ENCODE measurements at places on chromosomes 16 and 17.
A peak's percentile ranks its signal among the peaks of the same experiment; 100 is the strongest.

DNA sequence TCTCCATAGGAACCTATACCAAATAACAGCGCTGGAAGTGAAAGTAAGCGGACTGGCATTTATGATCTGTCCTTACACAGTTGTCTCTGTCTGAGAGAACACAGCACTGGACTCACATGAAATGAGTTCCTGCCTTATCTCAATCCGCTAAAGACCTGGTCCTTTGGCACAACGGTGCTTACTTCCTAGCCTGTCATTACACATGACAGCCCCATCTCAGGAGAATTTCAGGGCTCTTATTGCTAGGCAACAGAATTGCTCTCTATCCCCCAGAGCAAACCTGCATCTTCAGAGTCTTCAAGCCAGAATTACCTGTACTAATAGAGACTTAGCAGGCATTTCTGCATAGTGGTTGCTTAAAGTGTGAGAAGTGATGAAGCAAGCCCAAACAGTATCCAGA, 4.3 kb downstream of the KCNJ2 start:
- DNase-seq, result no peak

- DNase-seq, result no peak
Measured at GRCh38 chr17:17493249-17493985, 2.8 kb downstream of the RASD1 start.

- peak; percentile 72 for DNase-seq
Measured at GRCh38 chr17:39462631-39463375, 1.5 kb downstream of the CDK12 start.

- DNase-seq, result peak; percentile 9
Measured at GRCh38 chr16:24858219-24859041, 12.7 kb downstream of the SLC5A11 start.

GRCh38 chr16:77919761-77920415, 102.5 kb upstream of the CLEC3A start:
- no peak for DNase-seq

DNA sequence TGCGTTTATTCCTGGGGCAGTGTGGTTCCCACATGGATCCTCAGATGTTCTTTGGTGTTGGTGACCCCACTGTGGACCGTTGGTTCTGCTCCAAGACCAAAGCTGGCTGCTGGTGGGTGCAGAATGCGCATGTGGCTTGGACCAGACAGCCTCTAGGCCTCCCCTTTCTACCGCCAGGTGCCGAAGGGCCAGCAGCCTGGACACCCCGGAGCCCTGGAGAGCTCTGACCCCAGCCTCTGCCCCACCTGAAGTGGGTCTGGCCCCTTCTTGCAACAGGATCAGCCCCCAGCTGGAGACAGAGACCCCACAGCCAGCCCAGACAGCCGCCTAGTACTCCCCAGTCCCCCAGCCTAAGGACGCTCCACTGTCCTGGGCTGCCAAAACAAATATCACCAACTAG, 18.4 kb downstream of the NPTX1 start:
- no peak for DNase-seq

DNA sequence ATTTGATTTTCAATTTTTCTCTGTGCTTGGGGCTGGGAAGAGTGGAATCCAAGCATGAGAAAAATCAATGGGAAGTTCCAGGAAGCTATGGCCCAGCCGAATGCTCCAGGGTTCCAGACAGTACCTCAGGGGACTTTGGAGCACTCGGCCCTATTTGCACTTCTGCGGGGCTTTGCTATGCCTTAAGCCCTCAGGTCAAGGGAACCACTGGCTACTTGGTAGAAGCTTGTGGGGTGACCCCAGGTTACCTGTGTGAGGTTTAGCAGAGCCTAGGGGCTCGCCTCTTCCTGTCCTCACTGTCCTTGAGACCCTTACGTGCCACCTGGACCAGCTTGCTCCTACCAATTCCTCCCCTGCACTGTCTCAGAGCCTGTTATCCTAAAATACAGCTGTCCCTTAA, 121.3 kb downstream of the MGAT5B start:
- no peak for DNase-seq

GRCh38 chr16:2769100-2769529, 8.0 kb downstream of the ELOB start:
- no peak for DNase-seq

GRCh38 chr16:50802000-50802399, 60.1 kb downstream of the CYLD start:
- DNase-seq, result no peak

GRCh38 chr16:1963806-1964505, 670 bp downstream of the RPS2 start:
- peak; percentile 44 for DNase-seq

- no peak for DNase-seq
Measured at GRCh38 chr17:33125552-33125950, 133.9 kb downstream of the SPACA3 start.

DNA sequence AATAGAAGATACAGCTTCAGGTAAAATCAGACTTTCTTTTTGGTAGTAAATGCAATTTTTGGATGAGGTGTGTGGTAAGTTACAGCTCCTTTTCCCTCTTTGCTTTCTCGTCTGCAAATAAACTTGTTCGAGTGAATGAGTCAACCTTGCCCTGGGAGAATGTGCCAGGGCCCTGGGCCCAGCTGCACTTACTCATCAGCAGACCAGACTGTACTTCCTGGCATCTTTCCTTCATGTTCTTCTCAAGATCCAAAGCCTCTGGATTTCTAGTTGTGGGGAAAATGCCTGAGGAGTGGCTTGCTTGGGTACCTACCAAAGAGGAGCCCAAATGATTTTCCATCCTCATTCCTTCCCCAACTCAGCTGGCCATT, 5.4 kb upstream of the G6PC1 start:
- DNase-seq, result no peak

DNA sequence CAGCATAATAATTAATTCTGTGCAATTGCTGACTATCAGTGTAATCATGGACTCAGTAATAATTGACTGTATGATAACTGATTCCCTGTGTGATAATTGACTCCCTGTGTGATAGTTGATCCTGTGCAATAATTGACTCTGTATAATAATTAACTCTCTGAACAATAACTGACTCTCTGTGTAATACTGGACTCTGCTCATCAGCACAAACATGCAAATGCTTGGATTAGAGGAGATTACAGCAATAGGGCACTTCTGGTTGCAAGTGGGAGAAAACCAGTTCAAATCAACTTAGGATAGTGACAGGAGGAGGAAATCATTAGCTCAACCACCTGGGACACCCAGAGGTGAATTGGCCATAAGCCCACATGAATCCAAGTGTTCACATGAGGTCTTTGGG, 582.1 kb downstream of the RBFOX1 start:
- DNase-seq, result no peak

DNA sequence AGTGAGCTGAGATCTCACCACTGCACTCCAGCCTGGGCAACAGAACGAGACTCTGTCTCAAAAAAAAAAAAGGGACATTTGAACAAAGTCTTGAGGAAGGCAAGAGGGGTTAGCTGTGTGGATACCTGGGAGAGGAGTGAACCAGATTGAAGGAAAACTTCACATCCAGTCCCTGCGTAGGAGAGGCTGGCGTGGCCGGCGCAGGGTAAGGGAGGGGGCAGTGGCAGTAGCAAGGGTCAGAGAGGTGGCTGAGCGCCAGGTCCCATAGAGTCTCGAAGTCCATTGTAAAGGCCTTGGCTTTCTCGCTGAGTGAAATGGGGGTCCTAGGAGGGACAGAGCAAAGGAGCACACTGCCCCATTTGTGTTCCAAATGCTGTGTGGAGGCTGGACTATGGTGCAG, 171.8 kb upstream of the WSCD1 start:
- DNase-seq, result no peak

DNA sequence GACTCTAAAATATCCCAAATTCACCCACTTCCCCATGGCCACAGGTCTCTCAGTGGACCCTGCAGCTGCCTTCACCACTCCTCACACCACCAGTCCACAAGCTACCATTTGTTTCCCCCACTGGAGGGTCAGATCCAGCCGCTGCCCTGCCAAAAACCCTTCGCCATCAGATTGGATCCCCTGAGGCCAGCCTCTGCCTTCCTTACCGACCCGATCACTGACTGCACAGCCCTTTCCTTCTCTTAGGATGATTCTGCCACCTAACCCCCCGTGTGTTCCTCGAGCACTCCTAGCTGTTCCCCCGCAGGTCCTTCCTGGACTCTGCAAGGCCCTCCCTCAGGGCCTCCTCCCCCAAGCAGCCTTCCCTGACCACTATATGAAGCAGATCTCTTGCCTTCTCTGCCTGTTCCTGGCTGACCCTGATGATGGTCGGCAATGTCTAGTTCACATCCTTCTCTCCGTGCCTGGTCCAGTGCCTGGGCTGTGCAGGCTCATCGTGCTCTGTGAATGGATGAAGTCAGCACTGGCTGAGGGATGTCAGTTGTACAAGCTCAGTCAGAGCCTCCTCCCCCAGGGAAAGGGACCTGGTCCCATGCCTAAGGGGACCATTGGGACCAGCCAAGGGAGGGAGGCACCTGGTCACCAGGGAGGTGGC, 46.0 kb downstream of the CPNE2 start:
- DNase-seq, result no peak

DNA sequence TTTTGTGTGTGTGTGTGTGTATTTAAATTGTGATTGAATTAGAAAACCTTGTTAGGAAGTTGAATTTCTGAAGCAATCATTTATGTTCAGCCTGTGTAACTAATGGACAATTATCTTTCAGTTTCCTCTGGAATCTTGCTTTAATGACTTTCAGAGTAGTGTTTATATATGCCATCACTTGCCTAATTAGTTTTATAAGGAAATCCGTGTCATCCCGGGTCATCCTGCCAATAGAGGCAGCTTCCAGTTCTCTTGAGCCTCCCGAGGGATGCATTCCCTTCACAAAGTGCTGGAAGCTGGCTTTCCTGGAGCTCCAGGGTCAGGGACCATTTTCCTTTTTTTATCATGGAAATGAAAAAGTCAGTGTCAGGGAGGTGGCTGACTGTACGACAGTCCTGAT, 42.9 kb downstream of the PRKCA start:
- no peak for DNase-seq

- no peak for DNase-seq
Measured at GRCh38 chr16:164827-165538, 795 bp upstream of the HBM start.

- no peak for DNase-seq
Measured at GRCh38 chr16:4419402-4419959, 3.1 kb upstream of the CORO7 start.

- no peak for DNase-seq
Measured at GRCh38 chr17:62807812-62808575, at the start of gene MARCHF10. MARCHF10 (minus strand) TSS chr17:62808314; CDS start chr17:62801735, 6,579 bp downstream.

DNA sequence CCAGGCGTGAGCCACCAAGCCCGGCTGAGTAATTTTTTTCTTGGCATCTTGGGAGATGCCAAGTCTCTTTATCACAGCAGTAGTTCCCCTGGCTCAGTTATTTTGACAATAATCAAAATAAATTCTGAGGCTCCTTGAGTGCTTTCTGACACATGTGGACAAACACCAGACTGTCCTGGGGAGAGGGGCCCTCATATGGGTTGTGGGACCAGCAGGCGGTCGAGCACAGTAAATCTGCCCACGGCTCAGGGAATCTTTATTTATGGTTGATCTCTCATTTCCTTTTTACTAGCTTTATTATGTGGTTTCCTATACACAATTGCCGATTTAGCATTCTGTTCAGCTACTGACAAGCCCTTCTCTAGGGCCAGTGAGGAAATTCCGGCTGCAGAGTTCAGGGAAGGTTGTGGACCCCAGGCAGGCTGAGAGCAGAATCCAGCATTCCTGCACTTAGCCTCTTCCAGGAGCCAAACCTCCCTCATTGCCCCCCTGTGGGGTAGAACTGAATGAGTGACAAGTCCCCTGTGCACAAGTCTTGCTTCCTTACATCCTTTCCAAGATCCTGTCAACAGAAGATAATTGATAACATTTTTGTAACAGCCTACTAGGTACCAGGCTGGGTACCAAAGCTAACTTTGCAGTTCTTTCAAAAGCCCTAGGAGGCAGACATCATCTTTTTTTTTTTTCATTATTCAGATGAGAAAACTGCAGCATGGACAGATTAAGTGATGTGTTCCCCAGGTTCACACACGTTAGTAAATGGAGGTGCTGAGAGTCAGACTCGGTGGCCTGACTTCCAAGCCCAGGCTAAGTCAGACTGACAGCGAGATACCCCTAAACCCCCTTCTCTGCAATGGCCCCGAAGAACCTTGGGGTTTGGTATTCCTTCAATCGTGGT, 40.2 kb downstream of the HS3ST3B1 start:
- no peak for DNase-seq

- DNase-seq, result peak; percentile 12
Measured at GRCh38 chr17:2008332-2009126, 16.6 kb downstream of the RTN4RL1 start.

- no peak for DNase-seq
Measured at GRCh38 chr17:34206569-34206968, 48.5 kb upstream of the CCL2 start.

DNA sequence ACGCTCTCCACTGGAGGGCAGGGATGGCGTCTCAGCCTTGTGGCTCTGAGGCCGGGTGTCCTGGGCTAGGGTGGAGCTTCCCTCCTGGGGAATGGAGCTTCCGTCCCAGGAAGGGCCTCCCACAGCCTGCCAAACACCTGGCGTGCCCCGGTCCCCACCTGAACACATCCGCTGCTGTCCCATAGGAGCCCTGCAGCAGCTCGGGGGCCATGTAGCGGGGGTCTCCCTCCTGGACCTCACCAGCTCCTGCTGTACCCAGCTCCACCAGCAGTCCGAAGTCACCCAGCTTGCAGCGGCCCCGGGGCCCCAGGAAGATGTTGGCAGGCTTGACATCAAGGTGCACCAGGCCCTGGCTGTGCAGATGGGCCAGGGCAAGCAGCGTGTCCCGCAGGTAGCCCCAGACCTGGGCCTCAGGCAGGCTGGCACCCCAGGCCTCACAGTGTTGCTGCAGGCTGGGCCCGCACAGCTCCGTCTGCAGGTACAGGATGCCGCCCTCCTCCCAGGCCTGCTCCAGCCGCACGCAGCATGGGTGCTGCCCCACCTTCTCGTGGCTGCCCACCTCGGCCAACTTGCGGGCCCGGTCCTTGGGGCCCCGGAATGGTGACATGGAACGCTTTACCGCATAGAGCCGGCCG, 5.0 kb downstream of the PKMYT1 start:
- no peak for DNase-seq

DNA sequence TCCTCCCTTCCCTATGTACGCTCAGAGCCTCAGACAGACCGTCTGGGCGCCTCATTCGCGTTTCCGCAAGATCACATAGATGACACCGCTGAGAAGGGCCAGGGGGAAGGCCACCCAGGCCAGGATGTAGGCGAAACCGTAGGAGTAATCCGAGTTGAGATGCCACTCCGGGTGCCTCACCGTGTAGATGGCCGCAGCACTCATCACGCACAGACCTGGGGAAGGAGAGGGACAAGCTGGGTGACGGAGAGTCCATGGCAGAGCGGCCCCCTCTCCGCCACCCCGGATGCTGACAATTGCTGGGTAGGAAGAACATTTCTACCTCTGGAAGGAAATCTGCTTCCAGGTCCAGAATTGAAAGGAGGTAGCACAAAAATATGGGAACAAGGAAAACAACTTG, 34.3 kb downstream of the PMP22 start:
- no peak for DNase-seq

DNA sequence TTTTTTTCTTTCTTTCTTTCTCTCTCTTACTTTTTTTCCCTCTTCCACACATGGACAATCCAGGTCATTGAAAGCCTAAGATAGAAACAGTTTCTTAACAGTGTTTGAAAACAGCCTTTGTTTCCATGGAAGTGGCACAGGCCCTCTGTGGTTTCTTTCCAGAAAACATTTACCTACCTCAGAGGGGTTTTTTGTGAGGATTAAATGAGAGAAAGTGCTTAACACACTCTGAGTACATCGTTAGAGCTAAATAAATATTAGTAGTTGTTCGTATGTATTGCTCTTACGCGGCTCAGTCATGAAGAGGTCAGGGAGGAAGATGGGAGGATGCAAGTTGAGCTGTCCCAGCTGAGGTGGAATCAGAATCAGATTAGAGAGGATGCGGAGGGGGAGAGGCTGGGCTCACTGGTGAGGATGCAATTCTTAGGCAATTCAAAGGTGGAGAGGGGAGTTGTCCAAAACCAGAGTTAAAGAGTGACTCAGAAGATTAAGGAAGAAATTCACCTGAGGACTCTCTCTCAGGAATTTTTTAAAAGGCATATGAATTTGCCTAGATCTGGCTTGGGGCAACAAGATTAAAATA, 345.4 kb downstream of the PMP22 start:
- DNase-seq, result no peak

Measured in inflammatory macrophage treated with lipopolysaccharide for 1 hour (primary cell).